ENCODE measurements at places on chromosomes 6 and 20.

DNA sequence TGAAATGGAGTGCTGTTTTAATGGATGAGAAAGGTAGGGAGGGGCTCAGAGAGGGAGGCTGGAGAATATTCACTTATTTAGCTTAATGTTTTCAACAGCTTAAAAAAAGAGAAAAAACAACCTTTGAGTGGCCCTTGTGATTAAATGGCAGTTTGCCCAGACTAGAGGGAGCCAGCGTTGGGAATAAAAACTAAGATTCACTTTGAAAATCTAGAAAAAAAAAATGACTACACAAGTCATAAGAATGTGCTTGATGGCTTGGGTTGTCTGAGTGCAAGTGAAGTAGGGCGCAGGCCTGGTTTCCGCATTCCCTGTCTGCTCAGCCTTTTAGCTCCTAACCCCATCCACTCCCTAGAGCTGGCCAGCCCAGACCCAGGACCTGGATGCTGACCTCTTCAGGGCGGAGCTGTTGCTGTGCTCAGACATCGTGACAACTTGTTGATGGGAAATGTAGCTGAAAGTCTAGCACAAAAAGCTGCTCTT lies 28.9 kb downstream of the UTRN start:
- no peak for DNase-seq

- no peak for DNase-seq
These were observed 29.9 kb downstream of the MRS2 start for GRCh38 chr6:24432611-24433010.

DNA sequence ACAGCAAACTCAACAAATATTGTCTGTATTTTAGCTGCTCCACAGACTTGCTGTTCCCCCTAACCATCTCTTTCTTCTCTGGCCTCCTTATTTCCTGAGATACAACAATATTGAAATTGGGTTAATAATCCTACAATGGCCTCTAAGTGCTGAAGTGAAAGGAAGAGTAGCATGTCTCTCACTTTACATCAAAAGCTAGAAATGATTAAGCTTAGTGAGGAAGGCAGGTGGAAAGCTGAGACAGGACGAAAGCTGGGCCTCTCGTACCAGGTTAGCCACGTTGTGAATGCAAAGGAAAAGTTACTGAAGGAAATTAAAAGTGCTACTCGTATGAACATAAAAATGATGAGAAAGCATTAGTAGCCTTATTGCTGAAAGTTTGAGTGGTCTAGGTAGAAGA lies 63.8 kb downstream of the ELOVL5 start:
- no peak for DNase-seq

GRCh38 chr20:53302695-53303412 lies 290.8 kb downstream of the ZNF217 start:
- DNase-seq, result no peak

DNA sequence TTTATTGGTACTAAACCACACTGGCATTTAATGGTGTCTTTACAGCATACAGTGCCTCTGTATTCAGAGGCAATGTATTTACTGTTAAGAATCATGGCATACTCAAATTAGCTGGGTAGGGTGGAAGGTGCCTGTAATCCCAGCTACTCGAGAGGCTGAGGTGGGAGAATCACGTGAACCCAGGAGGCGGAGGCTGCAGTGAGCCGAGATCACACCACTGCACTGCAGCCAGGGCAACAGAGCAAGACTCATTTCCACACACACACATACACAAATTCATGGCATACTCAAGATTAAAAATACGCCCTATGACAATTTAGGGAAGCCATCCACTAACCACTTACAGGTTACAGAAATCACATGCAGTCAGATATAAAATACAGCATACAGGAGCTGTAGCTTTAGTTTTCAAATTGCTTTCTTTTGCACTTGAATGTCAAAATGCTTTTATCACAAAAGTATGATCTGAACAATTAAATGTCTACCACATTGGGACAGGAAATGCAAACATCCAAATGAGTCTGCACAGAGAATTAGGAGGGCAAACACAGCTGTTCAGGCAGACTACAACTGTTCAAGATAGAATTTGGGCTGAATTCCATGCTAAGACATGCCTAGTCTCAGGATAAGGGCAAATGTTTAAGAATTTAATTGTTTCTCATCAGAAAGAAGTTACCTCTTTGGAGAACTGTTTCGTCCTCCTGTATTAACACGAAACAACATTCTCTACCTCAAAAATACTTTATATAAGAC lies 36.4 kb downstream of the CSNK2A1 start:
- no peak for DNase-seq

DNA sequence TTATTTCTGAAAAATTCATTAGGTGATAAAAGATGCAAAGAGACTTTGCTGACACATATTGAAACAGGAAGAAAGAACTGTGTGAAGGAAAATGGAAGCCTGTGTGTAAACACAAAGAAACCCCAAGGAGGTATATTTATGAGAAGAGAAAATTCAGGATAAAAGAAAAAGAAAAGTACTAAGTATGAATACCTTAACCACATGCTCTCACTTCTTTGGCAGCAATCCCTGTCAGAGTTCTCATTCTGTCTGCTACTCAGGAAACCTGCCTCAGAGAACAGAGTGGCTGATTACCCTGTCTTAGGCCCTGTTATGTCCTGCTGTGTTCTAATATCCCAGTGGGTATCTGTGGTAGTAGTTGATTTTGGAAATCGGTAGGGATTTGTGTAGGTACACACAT lies 457.9 kb downstream of the TBC1D32 start:
- no peak for DNase-seq

- no peak for DNase-seq
These were observed 62.6 kb upstream of the SIRPG start for GRCh38 chr20:1720226-1720625.

- no peak for DNase-seq
These were observed 382.4 kb upstream of the CDH4 start for GRCh38 chr20:60869625-60870024.

GRCh38 chr20:5067877-5068645 lies 51.7 kb downstream of the PCNA start:
- no peak for DNase-seq

DNA sequence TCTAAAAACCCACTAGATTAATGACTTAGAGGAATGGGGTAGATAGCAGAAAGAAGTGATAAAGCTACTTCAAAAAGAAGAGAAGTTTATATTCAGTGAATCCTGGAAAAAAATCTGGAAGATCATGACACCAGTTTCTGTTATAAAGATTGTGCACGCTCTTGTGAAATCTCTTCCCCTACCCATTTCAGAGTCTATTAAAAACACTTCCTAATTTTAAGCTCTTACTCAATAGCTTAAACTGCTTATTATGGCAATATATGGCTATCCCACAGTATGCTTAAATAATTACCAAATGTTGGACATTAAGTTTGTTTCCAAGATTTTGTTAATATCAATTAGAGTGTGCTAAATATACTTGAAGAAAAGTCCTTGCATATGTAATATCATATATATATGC lies 585.3 kb upstream of the MAN1A1 start:
- no peak for DNase-seq

- DNase-seq, result no peak
These were observed 832.2 kb downstream of the EYS start for GRCh38 chr6:64874776-64875175.

DNA sequence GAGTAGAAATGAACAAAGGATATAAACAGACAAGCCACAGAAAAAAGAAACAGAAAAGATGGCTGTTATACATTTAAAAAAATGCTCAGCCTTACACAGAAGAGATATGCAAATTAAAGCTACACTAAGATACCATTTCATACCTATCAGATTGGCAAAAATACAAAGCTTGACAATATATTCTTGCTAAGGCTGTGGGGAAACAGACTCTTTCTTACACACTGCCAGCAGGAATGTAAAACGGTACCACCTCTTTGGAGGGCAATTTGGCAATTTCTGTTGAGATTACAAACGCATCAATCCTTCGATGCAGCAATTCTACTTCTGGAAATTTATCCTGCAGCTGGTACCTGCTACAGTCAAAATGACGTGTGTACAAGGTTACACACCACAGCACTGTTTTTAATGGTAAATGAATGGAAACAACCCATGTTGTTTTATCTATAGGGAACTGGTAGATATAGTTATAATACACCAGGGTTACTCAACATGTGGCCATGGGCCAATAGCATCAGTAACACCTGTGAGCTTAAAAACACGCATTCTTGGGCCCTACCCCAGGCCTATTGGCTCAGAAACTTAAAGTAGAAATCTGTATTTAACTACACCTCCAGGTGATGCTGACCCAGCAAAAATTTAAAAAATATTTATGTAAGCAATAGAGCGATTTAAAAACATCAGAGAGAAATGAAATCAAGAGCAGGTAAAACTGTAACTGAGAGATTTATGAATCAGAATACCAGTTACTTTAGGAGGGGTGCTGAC lies 53.3 kb downstream of the TRAM2 start:
- DNase-seq, result no peak

DNA sequence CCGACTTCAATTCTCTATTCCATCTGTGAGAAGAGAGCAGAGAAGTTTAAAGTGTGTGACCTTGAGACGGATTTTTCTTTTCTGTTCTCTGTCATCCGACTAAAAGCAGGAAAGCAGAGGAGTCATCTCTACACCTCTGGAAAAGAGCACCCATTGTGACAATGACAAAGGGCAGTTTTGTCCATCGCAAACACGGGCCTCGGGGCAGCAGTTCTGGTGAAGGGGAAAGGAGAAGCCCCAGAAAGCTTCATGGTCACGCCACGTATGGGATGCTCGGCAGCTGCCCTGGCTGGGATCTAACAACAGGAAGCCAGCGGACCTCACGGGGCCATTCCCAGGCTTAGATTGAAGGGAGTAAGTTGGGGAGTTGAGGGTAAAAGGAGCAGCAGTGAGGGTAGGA lies 52.0 kb upstream of the HBS1L start:
- no peak for DNase-seq

GRCh38 chr20:6636209-6637159 lies 131.0 kb upstream of the BMP2 start:
- no peak for DNase-seq

DNA sequence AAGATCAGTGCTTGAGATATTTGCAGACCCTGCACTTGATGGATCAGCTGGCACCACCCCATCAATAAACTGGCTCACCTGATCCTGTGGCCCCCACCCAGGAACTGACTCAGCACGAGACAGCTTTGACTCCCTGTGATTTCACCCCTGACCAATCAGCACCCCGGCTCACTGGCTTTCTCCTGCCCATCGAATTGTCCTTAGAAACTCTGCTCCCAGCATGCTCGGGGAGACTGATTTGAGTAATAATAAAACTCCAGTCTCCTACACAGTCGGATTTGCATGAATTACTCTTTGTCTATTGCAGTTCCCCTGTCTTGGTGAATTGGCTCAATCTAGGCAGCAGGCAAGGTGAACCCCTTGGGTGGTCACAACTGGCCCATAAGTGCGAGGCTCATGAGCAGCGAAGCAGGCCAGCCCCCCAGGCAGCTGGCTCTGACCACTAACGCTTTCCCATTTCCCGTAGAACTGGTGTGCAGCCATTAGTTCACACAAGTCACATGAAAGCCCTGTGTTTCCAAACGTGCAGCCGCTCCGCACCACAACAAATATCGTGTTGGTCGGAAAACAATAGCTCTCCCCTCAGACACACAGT lies 79.6 kb downstream of the RSPH3 start:
- no peak for DNase-seq

- DNase-seq, result no peak
These were observed 48.4 kb upstream of the CDYL start for GRCh38 chr6:4727671-4728435.

- DNase-seq, result no peak
These were observed 194.9 kb upstream of the SMLR1 start for GRCh38 chr6:130632277-130632676.

- no peak for DNase-seq
These were observed 670.0 kb downstream of the DHX35 start for GRCh38 chr20:39632176-39632575.

- DNase-seq, result no peak
These were observed 401.0 kb downstream of the PAX1 start for GRCh38 chr20:22106308-22106938.

DNA sequence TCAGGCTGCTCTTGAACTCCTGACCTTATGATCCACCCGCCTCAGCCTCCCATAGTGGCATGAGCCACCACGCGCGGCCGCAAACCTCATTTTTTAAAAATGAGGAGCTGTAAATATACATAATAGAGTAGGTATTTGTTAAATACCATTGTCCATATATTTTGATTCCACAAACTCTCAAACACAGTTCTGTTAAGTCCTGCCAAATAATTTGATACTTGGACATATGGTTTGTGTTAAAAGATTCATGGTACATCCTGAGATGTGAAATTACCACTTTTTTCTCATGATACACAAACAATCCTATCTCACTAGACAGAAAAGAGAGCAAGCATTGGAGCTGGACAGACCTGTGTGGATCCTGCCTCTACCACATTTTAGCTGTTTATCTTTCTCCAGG lies 334.1 kb upstream of the KCNQ5 start:
- DNase-seq, result no peak

DNA sequence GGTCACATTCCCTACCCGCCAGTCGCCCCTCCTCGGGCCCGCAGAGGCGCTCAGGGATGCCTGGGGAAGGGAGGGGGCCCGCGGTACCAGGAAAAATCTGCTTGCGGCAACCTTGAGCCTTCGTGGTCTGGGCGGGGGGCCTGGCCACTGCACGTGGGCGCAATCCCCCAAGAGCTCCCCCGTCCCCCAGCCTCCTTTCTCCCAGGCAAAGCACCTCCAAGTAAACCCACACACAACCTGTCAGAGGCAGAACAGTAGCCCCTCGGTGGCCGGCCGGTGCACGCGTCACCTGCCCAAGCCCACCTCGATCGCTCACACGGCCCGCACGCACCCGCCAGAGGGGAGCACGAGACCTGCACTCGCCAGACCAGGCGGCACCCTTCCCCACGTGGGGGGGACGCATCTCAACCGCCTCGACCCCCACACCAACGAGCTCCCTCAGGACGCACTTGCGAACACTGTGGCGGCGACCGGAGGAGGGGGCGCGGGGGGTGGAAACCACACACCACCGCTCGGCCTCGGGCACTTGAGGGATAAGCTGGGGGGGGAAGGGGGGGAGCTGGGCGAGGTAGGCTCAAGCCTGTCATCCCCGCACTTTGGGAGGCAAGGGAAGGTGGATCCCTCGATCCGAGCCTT lies 1955.7 kb upstream of the DEFB115 start:
- DNase-seq, result no peak

GRCh38 chr6:161141173-161141572 lies 132.7 kb downstream of the AGPAT4 start:
- no peak for DNase-seq

DNA sequence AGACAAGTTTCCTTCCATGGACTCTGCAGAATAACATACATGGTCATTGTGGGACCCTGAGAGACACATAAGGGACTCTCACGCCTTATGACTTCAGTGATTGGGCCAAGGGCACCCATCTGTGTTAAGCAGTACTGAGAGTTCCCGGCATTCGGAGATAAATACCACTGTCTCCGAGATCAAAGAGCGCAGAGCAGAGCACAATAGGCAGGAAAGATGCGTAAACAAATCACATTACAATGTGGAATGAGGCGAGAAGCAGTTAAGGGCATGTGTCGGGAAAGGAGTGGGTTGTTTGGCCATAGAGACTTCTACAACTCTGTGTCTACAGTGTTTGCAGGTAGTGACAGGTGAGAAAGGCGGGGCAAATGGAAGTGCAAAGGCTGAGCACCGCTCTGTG lies 57.6 kb downstream of the NRSN1 start:
- no peak for DNase-seq

GRCh38 chr6:44867571-44868334 lies 460.4 kb upstream of the RUNX2 start:
- DNase-seq, result no peak
